Stimulated activated naive CD8-positive, alpha-beta T cell treated with anti-CD3 and anti-CD28 coated beads, Interleukin-15, amount 100 ng/mL, for 72 hours (primary cell): ENCODE measurements at places on chromosomes 6 and 20.

DNA sequence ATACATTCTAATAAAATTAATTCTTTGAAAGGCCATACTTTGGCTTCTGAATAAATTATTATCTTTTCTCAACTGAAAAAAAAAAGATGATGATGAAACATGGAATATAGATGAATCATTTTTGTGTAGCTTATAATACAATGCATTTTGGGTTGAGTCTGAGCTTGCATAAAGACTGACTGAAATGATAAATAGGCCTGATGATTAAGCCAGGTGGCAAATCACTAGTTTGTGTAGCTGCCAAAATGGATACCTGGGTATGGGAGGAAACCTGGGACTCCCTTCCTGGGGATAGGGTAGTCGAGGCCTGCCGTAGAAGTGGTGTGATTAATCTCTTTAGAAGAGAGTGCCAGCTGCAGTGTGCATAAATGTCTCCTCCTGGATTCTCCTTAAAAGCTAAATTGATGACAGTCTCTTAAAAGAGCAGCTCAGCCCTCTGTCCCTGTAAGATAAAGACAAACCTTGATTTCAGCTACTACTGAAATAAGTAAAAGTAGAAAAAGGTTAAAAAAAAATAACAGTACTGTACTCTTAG, 275.1 kb downstream of the GRIK2 start:
- no peak for DNase-seq

DNA sequence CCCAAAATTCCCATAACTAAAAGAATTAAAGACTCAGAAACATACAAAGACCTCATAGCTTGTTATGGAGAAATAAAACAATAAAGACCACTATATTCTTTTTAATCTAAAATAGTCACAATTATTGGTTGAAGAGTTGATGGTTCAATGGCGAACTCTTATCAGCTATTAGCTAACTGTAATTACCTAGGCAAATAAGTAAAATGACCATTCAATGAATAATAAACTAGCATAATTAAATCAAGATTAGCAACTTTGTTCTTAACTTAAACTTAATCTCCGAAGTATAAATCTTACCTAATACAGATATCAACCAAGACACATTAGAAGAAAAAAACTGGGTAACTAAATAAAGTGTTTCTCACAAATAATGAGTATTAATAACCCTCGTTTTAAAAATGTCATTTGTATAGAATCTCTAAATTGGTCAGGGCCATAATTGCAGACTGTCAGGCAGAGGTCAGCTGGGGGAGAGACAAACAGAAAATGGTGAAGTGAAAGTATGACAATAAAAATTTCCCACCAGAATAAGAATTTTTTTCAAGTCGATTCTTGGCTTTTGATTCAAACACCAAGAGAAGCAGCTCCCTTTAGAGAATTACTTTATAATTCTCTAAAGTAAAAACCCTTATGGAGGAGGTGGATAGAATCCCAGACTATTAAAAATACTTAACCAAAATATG, 1.7 kb downstream of the FKBP5 start:
- no peak for DNase-seq

GRCh38 chr6:106643061-106643460, 13.7 kb downstream of the QRSL1 start:
- no peak for DNase-seq

- no peak for DNase-seq
Measured at GRCh38 chr20:34680586-34681175, 3.8 kb upstream of the PIGU start.

DNA sequence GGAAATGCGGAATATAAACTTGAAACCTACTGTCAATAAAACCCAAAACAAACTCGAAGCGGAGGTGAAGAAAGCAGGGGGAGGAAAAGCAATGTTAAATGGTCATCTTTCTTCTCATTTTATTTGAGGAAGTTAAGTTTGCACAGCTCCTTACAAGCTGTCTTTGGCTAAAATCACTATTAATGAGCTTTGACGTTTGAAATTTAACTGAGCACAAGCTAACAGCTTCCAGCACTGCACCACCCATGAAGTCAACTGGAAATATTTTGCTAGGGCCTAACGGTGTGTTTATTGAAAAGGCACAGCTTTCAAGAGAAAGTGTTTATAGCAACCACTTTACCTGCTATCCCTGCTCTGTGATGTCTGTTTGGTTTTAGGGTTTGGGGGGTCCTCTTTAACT, 103.8 kb downstream of the PKHD1 start:
- DNase-seq, result no peak
